Germinal center (tissue), 1 donor: ENCODE measurements at places on chromosomes 3 and 15.

- no peak for DNase-seq
These were observed 353.6 kb downstream of the ULK4 start for GRCh38 chr3:41608347-41608746.

- no peak for DNase-seq
These were observed 21.0 kb downstream of the ZNF385D start for GRCh38 chr3:21729888-21730459.

DNA sequence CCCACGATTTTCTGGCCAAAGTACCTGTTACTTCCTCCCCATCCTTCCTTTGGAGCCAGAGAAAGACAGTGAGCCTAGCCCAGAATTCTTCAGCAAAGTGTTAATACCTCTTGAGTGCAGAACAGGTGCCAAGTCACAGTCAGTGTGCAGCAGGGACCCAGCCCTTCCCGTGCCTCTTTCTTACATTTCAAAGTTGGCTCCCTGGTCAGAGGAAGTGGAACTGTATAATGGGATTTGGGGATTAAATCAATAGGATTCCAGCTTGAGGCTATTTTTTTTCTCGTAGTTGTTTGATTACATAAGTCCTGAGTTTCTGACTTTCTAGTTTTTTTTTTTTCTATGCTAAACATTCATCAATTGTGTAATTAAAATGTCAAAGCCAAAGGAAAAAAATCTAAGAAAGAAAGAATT is 52.6 kb upstream of the ABHD10 start:
- DNase-seq = no peak

DNA sequence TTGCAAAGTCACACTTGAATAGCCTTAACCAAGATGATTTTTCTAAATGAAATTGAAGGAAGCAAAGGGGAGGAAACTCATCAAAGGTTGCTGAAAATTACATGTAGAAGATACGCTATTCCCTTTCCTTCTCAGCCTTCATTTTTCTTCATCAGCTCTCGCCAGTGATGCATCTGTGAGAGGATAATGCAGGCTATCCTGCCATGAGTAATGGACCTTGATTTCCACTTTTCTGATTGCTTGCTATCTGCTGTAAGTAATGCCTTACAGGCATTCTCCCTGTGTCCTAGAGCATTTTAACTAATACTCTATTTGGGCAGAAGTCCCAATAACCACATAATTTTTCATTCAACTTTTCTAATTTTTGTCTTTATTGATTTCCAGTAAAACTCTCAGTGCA is 162.6 kb downstream of the BBX start:
- DNase-seq = no peak

GRCh38 chr15:55743729-55744655 is 1.0 kb upstream of the PRTG start:
- no peak for DNase-seq

GRCh38 chr3:107432646-107433045 is 55.4 kb downstream of the CCDC54 start:
- no peak for DNase-seq

GRCh38 chr3:11381563-11381962 is 109.4 kb downstream of the ATG7 start:
- no peak for DNase-seq

GRCh38 chr15:92803852-92804609 is 96.1 kb upstream of the CHD2 start:
- no peak for DNase-seq

GRCh38 chr15:61807281-61807929 is 252.8 kb downstream of the VPS13C start:
- no peak for DNase-seq

GRCh38 chr3:150970665-150971324 is 1.7 kb downstream of the CLRN1 start:
- DNase-seq = no peak

DNA sequence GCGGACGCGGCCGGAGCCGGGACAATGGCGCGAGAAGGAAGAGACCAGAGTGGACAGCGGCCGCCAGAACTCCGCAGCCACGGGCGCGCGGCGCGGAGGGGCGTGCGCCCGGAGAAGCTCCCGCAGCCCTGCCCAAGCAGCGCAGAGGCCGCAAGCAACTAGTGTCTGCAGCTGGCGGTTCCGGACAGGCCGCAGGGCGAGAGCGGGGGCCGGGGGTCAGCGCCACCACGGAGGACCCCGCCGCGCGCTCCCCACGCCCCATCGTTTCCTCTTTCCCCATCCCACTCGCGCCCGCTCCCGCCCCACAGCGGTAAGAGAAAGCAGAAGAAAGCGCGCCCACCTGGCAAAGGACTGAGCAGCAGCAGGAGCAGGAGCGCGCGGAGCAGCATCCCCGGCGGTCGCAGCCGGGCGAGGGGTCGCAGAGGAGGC is 440 bp downstream of the PRTG start:
- peak; percentile 23 for DNase-seq

DNA sequence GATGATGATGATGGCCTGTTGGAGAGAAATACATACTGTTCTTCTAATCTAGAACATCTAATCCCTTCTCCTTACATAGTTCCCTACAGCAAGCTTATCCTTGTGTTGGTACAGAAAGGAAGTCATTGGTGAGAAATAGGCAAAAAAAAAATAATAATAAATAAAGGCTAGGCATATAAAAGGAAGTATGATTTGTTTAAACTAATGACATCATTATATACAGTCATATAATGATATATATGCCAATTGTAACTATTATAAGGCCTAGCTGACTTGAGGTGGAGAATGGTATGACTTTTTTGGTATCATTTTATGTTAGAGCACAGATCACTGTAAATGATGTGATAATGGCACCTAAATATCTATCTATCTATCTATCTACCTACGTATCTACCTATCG is 142.4 kb downstream of the DUT start:
- DNase-seq = no peak

DNA sequence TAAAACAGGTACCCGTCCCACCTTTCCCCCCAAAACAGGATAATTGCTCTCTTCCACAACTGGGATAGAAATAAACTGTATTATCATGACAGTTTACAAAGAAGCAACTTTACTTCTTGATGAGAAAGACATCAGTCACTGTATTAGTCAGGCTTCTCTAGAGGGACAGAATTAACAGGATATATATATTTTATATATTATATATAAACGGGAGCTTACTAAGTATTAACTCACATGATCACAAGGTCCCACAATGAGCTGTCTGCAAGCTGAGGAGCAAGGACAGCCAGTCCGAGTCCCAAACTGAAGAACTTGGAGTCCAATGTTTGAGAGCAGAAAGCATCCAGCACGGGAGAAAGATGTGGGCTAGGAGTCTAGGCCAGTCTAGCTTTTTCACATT is 18.4 kb upstream of the PLSCR4 start:
- no peak for DNase-seq

DNA sequence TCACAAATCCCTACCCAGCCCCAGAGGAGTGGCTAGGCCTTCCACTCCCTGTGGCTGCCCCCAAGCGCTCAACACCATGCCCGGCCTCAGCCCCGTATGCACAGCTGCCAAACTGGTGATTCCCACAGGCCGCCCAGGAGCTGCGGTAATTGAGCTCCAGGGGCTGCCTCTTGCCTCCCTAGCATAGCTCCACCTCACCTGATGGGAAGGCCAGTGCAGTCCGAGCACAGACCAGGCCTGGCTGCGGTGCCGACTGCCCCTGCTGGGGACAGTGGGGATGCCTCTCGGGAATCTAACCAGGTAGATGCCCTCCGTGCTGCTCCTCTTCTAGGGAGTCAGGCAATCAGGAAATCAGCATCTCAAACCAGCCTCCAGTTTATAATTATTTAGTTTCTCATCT is 25.9 kb downstream of the SCN5A start:
- DNase-seq = no peak

GRCh38 chr3:10363935-10364334 is 43.0 kb upstream of the SEC13 start:
- no peak for DNase-seq

- no peak for DNase-seq
These were observed 662.0 kb upstream of the CCDC54 start for GRCh38 chr3:106715286-106715685.

- no peak for DNase-seq
These were observed 60.0 kb downstream of the AKAP13 start for GRCh38 chr15:85440451-85440850.

DNA sequence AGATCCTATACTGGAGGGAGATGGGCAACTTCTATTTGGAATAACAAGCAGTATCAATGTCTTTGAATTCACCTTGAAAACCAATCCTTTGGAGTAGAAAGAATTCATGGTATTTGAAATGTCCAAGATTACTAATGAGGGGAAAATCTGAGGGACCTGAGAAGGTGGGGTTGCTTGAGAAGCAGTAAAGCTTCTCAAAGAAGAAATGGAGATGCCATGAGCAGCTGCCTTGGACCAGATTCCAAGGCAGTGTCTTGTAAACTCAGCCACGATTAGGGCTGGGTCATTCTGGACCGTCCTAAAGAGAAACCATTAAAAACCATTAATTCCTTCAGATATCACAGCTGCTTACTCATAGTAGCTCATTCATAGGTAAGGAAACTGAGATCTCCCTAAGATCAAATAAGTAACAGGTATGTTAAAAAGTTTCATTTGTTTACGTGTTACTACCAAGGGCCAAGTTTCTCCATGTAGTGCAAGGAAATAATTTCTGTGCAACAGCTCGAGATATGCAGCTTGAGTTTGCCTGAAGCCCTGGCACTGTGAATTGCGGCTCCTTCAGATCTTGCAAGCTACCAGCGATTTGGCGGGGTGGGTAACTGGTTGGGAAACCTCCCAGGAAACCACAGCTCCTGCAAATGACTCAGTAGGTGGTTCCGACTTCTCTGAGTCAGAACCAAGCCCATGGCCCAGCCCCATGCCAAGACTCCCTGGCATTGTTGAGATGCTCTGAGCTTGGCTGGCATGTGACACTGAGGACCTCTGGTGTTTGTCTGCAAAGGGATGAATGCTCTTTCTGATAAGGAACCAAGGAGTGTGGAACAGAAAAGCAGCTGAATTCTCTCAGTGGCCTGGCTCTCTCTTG is 296.8 kb downstream of the RORA start:
- no peak for DNase-seq

- no peak for DNase-seq
These were observed 73.0 kb upstream of the GLCE start for GRCh38 chr15:69087366-69087976.

DNA sequence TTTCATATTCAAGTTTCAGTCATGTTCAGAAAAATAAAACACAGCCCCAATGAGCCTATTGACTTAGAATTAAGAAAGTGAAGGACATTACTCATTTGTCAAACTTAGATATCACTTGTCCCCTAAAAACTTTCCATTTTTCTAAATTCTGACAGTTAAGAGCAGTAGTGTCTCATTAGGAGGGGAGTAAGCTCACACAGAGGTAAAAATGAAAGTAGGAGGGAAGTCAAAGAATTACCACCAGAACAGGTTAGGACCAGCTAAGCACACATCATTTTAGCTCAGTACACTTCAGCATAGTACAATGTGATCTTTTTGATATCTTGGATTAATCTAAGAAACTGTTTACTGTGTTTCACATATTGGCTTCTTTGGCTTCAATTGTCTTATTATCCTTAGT is 64.3 kb downstream of the OSTN start:
- DNase-seq = no peak

- no peak for DNase-seq
These were observed 12.9 kb downstream of the SEC11A start for GRCh38 chr15:84702961-84703482.

- no peak for DNase-seq
These were observed 38.3 kb upstream of the AGBL1 start for GRCh38 chr15:86041399-86041798.

DNA sequence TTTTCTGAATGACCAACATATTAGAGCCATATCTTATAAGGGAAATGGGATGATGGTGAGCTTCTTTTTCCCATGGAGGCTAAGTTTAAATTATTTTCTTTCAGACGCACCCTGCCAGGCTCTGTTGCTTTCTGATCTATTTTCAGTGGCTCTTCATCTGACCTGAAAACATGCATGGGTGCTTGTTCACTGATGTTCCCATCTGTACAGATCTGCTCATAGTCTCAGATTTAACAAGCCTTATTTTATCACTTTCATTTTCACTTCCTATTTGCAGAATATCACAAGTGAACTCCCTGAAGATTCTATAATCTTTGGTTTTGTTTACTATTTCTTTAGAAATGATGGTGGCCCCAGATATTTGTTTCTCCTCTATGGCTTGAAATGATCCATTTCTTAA is 31.1 kb upstream of the SUCLG2 start:
- DNase-seq = peak; percentile 63

DNA sequence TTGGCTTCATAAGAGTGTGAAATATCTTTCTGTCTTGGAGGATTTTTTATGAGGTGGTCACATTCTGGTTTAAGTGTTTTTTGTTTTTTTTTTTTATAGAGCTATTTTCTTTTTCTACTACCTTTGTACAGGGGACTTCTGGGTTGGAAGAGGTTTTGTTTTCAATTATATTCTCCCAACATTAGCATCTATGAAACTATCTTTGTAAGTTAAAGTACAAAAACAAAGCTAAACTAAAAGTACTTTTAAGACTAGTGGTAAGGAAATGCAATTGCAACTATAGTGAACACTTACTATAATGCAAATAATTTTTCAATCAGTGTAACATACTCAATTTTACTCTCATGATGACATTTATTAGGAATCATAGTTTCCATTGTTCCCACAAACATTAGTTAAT is 688.2 kb downstream of the SI start:
- no peak for DNase-seq

- no peak for DNase-seq
These were observed 45.2 kb downstream of the KLHL25 start for GRCh38 chr15:85749261-85750151.

- DNase-seq = no peak
These were observed 11.5 kb downstream of the SLC51A start for GRCh38 chr3:196227629-196228493.

DNA sequence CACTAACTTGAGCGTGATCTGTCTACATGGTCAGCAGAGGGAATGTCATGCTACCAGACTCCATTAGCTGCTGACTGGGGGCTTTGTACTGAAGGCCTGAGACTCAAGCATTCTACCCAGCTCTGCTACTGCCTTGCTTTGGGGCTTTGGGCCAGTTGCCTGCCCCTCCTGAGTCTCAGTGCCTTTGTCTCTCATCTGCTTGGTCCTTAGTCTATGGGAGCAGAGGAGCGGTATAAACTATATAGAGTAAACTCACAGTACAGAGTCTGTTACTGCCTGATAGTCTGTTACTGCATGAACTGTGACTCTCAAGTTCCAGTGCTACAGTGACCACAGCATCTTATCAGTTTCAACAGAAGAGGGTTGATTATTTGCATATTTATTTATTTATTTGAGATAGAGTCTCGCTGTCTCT is 38.5 kb upstream of the C15orf39 start:
- no peak for DNase-seq

DNA sequence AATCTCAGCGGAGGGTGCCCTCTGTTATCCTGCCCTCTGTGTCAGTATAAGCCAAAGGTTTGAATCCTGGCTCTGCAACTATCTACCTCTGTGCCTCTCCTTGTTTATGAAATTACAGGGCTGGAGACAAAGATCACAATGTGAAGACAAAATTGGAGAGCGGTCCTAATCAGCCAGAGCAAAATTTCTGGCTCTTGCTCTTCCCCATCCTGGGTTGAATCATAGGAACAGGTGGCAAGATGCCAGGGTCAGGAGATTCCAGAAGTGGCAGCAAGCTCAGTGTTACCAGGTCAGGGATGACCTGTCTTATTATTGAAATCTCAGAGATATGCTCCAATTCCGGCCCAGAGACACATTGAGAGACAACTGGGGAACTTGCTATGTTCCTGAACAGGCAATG is 2.3 kb upstream of the CCR2 start:
- DNase-seq = no peak
